Activated effector memory CD4-positive, alpha-beta T cell treated with anti-CD3 and anti-CD28 coated beads, Interleukin-2, amount 50 U/mL, for 16 hours (primary cell): ENCODE measurements at places on chromosomes 13 and 19.

- DNase-seq: no peak
Observed at GRCh38 chr19:35612224-35612558, 344 bp upstream of the HAUS5 start.

GRCh38 chr19:37893845-37894575, 12.4 kb downstream of the WDR87 start:
- DNase-seq: no peak

GRCh38 chr19:17687857-17688784, at the start of gene UNC13A:
Gene UNC13A (minus strand): TSS chr19:17688354. CDS start chr19:17688199, 155 bp downstream.
- peak; percentile 81 for DNase-seq

DNA sequence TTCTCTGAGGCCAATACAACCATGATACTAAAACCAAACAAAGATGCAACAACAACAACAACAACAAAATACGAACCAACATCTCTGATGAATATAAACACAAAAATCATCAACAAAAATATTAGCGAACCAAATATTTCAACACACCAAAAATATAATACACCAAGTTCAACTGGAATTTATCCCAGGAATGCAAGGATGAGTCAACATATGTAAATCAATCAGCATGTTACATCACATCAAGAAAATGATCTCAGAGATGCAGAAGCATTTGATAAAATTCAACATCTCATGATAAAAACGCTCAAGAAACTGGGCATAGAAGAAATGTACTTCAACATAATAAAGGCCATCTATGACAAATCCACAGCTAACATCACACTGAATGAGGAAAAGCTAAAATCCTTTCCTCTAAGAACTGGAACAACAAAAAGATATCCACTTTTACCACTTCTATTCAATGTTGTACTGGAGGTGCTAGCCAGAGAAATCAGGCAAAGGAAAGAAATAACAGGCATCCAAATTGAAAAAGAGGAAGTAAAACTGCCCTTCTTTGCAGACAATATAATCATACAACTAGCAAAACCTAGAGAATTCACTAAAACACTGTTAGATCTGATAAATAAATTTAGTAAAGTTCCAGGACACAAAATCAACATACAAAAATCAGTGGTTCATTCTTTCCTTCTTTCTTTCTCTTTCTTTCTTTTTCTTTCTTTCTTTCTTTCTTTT, 2448.7 kb upstream of the PCDH20 start:
- DNase-seq: no peak

DNA sequence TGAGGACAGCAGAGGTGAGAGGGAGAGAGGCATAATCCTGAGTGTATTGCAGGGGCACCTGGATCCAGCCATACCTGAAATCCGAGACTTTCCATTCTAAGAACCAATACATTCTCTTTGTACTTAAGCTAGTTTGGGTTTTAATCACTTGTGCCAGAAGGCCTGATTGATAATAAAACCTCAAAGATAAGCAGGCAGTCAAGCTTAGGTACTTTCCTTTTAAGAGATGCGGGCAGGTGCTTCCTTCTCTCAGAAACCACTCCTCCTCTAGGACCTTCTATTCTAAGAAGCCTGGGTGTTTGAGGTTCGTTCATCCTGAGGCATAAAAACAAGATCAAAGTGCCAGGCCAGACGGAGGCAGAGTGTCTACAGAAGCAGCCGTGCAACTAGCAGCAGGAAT, 22.2 kb downstream of the FAM187B start:
- DNase-seq: peak; percentile 80

- DNase-seq: no peak
Observed at GRCh38 chr19:17944301-17944700, 11.5 kb downstream of the CCDC124 start.

GRCh38 chr13:42484386-42484785, 89.6 kb upstream of the TNFSF11 start:
- no peak for DNase-seq

GRCh38 chr13:111344471-111345191, 24.2 kb downstream of the TEX29 start:
- peak; percentile 45 for DNase-seq

DNA sequence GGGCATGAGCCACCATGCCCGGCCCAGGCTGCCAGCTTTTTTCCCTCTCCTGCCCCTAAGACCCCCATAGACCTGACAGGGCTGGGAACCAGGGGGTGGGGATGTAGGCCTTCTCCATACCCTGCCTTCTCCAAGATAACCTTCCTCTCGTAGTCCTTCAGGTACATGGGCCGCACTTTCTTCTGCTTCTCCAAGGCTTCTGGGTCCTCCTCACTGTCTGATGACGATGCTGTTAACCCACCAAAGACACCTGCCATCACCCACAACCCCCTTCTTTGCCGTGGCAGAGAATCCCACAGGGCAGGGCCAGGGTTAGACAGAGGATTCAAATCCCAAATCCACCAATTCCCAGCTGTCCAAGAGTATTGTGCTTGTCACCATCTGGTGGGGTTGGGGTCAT, 3.2 kb downstream of the KRI1 start:
- no peak for DNase-seq

GRCh38 chr13:75423946-75424345, 58.0 kb downstream of the TBC1D4 start:
- no peak for DNase-seq

GRCh38 chr13:78404846-78405360, 198.4 kb downstream of the POU4F1 start:
- DNase-seq: no peak

DNA sequence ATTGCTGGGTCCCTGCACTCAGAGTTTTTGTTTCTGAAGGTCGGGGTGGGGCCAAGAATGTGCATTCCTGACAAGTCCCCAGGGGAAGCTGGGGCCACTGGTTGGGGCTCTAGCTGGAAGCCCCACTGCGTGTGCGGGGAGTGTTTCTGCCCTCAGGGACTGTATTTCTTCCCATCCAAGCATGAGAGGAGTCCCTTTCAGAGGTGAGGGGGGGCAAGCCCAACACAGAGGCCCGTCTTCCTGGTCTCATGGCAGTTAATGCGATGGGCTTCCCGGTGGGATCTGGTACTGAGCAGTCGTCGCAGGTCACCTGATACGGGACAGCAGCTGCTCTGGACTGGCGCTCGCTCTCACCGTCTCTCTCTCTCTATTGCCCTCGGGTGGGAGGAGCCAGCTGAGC, 50.4 kb downstream of the GPR12 start:
- DNase-seq: no peak

GRCh38 chr13:42969565-42970172, 22.4 kb downstream of the EPSTI1 start:
- peak; percentile 92 for DNase-seq

DNA sequence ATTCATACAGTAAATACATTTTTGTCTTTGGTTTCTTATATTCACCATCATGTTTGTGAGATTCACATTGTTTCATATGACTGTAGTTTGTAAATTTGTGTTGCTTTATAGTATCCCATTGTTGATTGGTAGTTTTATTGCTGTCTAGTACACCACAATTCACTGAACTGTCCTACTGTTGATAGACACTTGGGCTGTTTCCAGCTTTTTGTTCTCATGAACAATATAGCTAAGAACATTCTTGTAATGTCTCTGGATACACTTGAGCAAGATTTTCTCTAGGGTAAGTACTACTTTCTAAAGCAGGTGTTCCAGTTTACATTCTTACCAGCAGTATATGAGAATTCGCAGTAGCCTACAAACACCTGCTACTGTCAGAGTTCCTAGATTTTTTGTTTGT, 37.8 kb downstream of the SKA3 start:
- no peak for DNase-seq

DNA sequence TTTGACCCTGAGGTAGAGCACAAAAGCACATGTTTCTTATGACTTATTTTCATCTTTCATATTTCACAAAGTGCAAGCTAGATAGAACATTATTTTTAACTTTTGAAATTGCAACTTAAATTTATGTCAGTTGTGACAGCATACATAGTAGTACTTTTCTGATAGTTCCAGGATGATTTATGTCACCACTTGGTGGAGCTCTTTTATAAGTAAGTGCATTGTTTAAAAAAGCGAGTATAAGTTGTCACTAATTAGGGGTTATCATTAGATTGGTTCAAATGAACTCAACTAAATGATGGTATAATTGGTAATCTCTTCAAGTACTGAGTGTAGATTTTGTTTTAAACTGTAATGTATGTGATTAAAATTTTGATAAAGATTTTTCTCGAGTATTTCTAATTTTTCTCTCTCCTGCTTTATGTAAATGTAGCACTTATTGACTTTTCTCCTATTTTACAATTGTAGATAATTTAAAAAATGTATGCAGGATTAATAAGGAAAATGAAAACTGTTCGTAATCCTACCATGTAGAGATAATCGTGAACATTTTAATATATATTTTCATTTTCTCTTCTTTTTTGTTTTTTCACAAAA, 31.1 kb downstream of the RB1 start:
- DNase-seq: no peak

GRCh38 chr13:98796798-98797197, 44.3 kb upstream of the SLC15A1 start:
- DNase-seq: no peak

GRCh38 chr13:58587183-58587582, 955.6 kb downstream of the PCDH17 start:
- DNase-seq: no peak

DNA sequence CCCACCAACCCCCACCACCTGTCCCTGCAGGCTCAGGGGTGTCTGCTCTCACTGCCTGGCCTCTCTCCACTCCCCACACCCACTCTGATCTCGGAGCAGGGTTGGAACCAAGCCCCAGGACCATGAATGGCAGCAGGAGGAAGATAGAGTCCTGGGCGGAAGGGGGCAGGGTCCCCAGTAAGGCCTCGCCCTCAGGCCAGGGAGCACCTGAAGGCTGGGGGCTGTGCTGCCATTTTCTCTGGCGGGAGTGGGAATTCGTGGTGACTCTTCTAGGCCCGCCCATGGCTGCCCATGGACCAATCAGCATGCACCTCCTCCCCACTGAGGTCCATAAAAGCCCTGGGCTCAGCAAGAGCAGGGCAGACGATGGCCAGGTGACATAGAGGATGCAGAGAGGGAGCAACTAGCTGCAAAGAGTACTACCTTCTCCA, 25.0 kb downstream of the KBTBD6 start:
- DNase-seq: no peak

GRCh38 chr13:42610649-42611048, 36.7 kb downstream of the TNFSF11 start:
- no peak for DNase-seq

DNA sequence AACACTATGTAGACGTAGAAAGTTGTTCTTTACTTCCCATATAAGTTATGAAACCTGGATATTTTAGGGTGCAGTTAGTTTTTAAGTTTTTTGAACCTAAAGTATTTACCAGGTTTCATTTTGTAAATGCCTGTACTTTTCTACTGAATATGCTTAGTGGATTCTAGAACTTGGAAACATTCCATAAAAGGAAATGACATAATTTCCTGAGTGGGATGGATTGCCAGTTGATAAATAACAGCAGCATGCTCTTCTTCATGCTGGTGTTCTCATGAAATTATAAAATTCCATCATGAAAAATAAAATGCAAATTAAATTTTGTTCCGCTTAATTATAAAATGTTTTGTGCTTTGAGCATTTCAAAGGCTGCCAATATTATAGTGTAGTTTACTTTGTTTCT, 362.2 kb upstream of the PCDH20 start:
- DNase-seq: no peak

DNA sequence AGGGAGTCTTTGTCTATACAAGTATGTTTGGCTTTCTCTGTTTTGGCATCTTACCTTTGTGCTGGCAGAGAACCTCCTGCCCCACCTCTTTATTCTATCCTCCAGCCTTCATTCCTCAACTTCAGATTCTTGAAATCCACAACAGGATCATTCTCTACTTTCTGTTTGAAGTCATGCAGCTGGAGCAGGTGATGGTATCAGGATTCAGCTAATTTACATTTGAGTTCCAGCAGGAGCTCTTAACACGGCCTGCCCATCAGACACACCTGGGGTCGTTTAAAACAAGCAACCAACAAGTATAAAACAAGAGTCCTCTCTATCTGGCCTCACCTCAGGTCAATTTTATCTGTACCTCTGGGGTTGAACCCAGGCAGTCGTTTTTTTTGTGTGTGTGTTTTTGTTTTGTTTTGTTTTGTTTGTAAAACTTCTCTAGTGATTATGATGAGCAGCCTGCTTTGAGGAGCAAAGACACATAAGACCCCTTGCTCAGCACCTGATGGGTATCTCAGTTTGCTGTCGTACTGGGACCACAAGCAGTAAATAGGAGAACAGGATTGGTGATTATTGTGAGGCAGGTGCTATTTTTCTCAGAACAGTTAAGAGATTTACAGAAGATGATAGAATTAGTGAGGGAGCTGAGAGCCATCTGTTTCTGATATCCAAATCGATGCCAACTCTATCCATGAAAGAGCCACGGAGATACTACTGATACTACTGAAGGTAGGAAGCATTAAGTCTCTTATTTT, 78.4 kb downstream of the GPC6 start:
- DNase-seq: no peak

DNA sequence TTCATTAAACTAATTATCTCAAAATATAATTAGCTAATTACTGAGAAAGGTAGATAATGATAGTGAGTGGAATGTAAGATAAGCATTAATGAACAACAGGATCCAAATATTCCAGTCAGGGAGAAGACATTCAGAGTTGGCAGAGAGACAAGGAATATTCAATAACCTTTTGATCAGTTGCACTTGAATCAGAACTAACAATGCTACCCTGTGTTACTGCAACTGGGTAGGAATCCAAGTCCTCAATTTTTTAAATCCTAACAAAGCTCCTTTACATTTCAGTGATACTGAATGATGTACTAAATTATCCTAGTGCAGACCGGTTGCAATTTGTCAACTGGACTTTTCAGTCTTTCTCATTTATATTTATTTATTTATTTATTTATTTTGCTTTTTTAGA, 107.1 kb upstream of the MIR17HG start:
- no peak for DNase-seq

DNA sequence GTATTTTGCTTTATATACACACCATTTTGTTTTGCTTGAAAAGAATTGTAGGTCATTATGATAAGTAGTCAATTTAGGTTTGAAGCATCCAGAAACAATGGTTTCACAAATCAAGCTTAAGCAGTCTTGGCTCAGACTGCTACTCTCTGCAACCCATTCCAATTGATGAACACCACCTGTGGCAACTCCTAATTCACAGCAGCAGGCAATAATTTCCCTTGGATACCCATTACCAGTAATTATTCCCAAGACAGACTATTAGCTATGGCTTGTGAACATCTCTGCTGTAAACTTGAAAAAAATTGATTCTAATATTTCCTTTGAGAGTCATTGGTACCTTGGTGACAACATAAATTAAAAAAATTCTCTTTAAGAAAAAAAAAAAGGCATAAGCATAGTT, 299.3 kb upstream of the SLITRK6 start:
- DNase-seq: no peak

- no peak for DNase-seq
Observed at GRCh38 chr19:3361384-3362216, 4.8 kb upstream of the NFIC start.
